ENCODE measurements at places on chromosomes 3 and 15. TPM values are rescaled to one million over a fixed set of nuclear protein-coding genes. Genes with fewer than 3 reads are reported as not detected.

- DNase-seq: no peak
Observed at GRCh38 chr3:19155375-19155774, 7.1 kb downstream of the KCNH8 start.

DNA sequence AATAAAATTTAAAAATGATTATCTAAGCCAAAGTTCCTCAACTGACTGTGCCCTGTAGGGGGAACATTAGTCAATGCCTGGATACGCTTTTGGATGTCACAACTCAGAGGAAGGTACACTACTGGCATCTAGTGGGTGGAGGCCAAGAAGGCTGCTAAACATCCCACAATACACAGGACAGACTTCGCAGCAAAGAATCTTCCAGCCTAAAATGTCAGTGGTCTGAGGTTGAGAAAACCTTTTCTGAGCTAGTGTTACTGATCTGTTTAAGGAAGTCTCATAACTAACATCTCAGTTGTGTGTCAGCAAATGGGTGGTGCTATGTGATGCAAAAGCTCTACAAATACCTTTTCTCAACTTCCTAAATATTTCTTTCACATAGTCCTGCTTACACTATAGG, 20.9 kb upstream of the LDHAL6B start:
- DNase-seq: no peak

DNA sequence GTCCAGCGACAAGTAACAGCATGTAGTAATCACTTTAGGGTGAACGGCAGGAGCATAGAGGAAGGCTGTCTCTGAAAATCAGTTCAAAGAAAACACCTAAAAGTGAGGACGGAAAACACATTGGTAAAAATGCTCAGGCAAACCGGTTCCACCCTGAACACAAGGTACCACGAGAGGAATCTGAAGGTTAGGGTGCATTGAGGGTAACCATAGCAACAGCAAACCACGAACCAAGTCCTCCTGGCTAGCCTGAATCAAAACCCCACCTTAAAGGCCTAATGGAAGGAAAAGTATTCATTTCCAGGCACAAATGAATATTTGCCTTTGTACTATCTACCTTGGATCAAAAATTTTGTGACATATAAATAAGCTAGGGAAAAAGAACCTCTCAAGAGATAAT, 315.0 kb downstream of the OCA2 start:
- DNase-seq: no peak

- peak; percentile 94 for DNase-seq
Observed at GRCh38 chr3:49553692-49554632, at the start of gene BSN. BSN (plus strand) TSS chr3:49554477; CDS start chr3:49554603, 126 bp downstream.

- DNase-seq: no peak
Observed at GRCh38 chr3:17092583-17092933, 207.8 kb downstream of the PLCL2 start.

- no peak for DNase-seq
Observed at GRCh38 chr3:143668924-143669790, 179.1 kb downstream of the SLC9A9 start.

- DNase-seq: no peak
Observed at GRCh38 chr3:59210260-59210659, 160.4 kb upstream of the CFAP20DC start.

The TNFSF10 gene
- total RNA-seq: 12.7 TPM

The PODXL2 gene
- total RNA-seq: 10.4 TPM

The PDIA5 gene
- 18.2 TPM for total RNA-seq

The TGM5 gene
- total RNA-seq: not detected

The LRTM1 gene
- total RNA-seq: not detected

The CAMP gene
- not detected for total RNA-seq

The LDHAL6B gene
- total RNA-seq: not detected

The RLBP1 gene
- not detected for total RNA-seq

The CATSPER2 gene
- 3.8 TPM for total RNA-seq

The TM4SF1 gene
- total RNA-seq: 54.9 TPM

The A4GNT gene
- not detected for total RNA-seq
